ENCODE measurements at places on chromosomes 3 and 15.

- DNase-seq, result no peak
These were observed 2.2 kb downstream of the SOX2 start for GRCh38 chr3:181713676-181714612.

GRCh38 chr15:78257681-78258080 is 6.7 kb upstream of the DNAJA4 start:
- no peak for DNase-seq

DNA sequence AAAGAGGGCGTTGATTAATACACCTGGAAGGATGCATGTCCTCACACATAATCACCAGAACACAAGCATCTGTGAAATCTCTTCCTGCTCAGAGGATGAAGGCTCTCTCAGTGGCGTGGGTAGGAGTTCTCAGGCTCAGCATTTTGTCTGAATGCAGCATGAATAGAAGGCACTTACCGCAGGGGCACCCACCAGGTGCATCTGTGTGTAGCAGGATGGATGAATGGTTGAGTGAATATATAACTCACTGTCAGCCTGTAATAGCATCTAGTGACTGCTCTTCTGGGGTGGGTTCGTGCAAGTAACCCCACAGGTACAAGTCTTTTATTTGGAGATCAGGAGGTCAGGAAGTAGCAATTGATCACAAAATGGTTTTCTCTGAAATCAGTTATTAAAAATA is 143.0 kb downstream of the SQOR start:
- no peak for DNase-seq

DNA sequence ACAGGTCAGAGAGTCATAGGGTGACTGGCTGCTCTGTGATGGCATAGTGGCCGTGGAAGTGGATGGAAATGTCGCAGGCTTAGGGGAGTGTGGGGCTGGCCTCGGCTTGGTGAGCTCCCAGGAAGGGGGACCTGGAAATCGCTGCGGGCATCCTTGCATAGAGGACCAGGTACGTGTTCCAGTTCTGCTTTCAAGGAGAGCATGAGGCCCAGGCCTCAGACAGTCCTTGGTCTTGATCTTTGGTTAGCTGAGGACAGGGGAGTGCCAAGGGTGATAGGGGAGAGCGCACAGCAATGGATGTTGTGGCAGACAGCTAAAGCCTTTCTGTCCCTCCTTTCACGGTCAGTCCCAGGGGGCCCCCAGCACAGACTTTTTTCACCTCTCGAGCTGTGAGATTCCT is 110.5 kb downstream of the SNRPN start:
- DNase-seq, result no peak

GRCh38 chr15:45449916-45450867 is 71.8 kb upstream of the GATM start:
- no peak for DNase-seq

Measured in CD4-positive, alpha-beta T cell treated with Interleukin-12 subunit alpha and Interleukin-12 subunit beta, for 1 hour (primary cell).